ACHN (cell line): ENCODE measurements at places on chromosomes 11 and 22.

- no peak for DNase-seq
Measured at GRCh38 chr11:695288-695537, 191 bp upstream of the DEAF1 start.

DNA sequence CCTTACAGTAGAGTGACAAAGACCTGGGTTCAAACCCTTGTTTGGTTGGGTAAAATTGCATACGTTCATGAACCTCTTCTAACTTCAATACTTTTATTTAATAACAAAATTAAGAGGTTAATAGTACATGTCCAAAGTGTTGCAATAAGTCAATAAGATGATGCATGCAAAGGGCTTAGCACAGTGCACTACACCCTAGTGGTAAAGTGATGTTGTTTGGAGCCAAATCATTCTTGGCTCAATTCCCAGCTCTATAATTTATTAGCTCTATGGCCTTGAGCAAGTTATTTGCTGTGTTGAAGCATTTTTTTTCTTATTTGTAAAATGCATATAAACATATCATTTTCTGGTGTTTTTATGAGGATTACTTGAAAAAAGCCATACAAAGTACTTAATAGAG, 945.3 kb downstream of the LRRC4C start:
- DNase-seq = peak; percentile 35

DNA sequence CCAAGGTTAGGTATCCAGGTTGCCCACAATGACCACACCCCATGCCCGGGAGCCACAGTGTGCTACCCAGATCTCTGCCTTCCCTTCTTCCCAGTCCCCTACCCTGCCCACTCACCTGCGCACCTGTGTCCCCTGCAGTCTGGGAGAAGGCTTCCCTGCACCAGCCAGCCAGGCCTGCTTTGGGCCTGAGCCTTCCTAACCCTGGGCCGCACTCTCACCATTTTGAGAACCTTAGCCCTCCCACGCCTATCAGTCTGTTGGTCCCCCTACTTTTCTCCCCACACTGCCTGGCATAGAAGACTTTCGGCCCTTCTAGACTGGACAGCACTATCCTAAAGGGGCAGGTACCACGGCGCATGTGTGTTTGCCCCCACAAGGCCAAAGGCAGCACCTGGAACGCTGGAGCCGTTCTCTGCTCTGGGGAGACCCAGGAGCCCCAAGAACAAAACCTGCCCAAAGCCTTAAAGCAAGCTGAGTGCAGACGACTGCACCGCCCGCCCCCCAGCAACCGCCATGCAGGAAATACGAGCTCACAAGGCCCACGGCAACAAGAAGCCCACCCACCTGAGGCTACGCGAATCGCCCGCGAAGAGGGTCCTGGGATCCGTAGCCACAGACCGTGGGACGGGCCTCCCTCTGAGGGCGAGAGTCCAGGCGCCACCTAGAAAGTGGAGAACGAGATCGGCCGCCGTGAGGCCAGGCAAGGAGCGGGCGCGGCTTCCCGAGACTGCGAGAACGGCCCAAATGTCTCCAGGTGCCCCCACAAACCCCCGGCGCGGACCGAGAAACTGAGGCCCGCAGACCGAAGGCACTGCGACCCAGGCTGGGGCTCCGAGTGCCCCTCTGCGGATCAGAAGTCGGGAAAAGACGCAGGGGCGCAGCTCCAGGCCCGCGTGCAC, 546 bp downstream of the GNB1L start:
- DNase-seq = peak; percentile 5

GRCh38 chr11:117605331-117605730, 191.7 kb downstream of the DSCAML1 start:
- no peak for DNase-seq

DNA sequence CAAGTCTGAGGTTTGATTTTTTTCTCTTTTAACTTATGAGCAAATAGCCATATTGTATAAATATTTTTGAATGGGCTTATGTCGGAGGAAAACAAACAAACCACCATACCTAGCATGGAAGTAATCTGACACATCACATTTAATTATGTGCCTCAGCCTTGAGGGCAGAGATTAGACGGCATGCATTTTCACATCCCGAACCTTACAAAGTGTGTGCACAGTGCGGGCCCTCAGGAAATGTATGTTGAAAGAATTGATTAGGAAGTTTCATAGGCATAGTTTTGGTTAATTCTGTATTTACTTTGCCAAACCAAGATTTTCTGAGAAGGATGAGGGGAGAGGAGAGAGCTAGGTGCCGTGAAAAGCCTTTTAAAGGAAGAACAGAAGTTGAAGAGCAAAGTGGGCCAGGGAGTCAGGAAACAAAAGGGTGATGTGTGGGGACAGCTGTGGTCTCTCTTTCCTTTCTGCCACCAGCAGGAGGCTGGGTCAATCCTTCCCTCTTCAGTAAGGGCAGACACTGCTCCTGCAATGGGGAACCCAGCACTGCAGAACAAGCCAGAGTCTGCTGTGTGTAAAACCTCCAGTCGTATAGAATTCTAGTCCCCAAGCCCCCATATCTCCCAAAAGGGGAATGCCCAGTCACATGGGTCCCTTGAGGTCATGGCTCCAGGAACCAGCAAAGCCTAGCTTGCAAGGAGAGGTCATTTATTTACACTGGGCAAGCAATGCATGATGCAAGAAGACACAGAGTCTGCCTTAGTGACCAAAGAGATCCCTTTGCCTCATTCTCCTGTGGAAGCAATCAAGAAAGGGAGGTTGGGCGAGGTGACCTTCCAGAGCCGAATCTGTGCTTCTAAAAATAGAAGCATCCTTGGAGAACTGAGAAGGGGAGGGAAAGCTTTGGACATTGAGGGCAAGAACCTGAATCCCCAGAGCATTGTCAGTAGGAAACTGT, 71.1 kb upstream of the OLFML1 start:
- no peak for DNase-seq

GRCh38 chr11:133968300-133968699, 11.5 kb upstream of the IGSF9B start:
- DNase-seq = no peak

DNA sequence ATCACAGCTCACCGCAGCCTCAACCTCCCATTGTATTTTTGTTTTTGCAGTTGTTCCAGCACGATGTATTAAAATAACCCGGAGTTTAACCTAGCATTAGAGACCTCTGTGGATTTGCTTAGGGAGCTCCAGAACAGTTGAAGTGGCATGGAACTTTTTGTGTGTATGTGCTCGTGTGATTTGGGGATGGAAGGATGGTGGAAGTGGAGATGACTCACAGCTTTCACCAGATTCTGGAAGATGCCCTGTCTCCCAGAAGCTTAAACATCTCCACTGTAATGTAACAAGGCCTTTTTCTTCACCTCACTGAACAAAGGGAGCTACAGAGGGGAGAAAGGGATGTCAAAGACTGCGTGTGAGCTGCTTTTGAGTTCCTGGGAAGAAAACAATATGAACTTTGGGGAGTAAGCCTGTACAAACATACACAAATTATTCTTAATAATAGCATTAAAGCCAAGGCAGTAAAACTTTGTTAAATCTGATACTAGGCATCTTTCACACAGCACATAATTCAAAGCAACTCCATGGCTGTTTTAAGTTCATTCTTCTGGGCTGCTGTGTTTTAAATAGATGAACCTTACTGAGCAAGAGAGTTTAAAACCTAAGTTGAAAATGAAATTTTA, 226.4 kb downstream of the ADAMTS15 start:
- no peak for DNase-seq

DNA sequence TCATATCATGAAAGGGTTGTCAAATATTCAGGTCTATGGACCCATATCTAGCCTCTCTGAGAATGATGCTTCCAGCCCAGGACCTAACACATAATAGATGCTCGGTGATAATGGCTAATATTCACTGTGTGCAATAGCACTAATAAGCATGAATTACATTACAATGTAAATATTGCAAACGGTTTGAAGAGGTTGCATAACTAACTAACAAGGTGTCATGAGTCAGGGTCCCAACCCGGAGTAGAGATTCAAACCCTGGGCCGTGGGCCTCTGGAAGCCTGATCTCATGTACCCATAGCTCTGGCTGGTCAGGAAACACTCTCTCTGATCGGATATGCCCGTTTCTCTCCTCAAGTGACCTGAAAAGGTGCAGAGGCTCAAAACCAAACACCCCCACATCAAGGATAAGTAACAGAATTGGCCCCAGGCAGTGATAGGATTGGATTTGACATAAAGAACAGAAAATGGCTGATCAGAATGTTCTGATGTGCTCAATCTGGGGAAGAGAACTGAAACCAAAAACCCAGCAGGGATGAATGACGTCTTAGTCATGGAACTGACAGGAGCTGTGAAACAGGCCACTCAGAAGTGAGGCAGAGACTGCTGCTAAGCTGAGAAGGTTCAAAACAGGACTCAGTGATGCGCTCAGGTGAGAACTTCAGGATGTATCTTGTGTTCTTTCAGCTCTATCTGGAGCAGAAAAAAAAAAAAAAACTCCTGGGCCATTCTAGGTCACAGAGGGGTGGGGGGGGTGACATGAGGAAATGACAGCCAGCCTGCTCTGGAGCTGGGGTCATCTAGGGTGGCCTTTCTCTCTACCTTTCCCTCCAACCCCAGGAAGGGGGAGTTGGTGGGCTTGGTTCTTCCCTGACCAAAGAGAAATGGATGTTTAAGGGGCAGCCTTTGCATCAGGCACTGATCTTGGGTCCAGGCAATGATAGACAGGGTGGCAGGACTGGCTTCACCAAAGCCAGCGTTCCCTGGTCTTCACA, 6.6 kb upstream of the KCTD17 start:
- DNase-seq = peak; percentile 24

DNA sequence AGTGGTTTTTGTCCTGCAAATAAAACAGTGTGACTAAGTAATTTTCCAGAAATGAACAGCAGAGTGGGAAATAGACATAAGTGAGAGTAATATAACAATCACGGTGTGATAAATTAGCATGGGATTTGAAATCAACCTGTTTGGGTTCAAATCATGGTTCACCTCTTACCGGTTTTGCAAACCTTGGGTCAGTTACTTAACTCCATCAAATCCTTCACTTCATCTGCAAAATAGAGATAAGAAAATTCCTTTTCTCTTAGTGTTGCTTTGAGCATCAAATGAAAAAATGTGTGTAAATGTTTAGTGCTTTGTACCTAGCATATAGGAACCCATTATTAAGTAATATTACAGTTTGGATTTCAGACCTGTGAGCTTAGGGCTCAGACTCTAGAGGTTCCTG, 152.2 kb downstream of the TEAD1 start:
- no peak for DNase-seq

DNA sequence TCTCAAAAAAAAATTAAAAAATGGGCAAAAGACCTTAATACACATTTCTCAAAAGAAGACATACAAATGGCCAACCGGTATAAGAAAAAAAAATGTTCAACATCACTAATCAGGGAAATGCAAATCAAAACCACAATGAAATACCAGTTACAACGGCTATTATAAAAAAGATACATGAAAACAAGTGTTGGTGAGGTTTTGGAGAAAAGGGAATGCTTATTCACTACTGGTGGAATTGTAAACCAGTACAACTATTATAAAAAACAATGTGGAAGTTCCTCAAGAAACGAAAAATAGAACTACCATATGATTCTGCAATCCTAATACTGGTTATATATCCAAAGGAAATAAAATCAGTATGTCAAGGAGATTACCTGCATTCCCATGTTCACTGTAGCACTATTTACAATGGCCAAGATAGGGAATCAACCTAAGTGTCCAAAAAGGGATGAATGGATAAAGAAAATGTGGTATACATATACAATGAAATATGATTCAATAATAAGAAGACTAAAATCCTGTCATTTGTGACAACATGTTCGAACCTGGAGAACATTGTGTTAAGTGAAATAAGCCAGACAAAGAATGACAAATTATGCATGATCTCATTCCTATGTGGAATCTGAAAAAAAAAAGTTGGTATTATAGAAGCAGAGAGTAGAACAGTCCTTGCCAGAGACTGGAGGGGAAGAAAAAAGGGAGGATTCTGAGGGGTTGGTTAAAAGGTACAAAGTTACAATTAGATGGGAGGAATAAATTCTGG, 256.9 kb upstream of the PITPNB start:
- no peak for DNase-seq

DNA sequence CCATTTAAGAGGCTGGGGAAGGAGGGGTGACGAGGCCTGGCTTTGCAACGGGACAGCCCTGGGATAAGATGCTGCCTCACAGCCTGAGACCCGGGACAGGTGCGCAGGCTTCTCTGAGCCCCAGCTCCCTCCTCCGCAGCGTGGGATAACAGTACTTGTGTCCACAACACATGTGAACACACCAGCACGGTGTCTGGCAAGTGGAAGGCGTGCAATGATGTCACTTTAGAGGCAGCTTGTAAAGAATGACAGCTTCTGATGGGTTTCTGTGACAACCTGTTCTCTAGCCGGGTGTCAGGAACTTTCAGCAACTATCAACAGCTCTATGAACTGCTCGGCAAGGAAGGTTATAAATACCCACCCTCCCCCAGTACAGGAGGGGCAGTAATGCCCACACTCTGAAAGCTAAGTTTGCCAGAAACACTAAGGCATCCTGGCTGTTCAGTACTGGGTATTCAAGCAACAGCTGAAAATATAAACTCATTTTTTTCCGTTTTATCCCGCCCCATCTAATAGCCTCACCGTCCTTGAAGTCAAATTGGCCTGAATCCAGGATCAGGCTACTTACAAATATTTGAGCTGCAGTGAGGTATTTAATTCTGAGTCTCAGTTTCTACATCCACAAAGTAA, 59.7 kb downstream of the MYH9 start:
- no peak for DNase-seq

GRCh38 chr11:35822815-35823495, 120.9 kb upstream of the LDLRAD3 start:
- no peak for DNase-seq

DNA sequence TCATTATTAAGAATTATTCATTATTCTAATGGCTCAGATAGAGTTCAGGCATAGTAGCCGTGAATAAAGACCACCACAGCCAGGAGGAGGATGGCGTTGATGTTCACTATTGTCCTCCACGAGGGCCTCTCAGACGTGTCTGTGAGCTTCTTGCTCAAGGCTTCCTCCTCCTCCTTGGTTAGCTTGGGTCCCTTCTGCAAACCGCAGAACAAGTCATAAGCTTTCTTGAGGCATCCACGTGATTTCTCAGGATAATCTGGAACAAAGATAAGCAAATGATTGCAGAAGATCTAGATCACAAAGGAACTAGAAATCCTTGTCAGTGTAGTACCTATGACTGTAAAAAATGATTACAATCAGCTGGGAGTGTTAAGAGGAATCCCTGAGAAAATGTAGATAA, 13.6 kb upstream of the RFPL2 start:
- no peak for DNase-seq
